Right cardiac atrium (tissue), 5 donors: ENCODE measurements at places on chromosomes 1 and 21. TPM values are rescaled to one million over a fixed set of nuclear protein-coding genes. Genes with fewer than 3 reads are reported as not detected.

Gene PLEKHN1
- 0.41 TPM for total RNA-seq

Gene STIL
- 0.88 TPM for total RNA-seq

Gene PTAFR
- 3.6 TPM for total RNA-seq

Gene PHGDH
- 20.8 TPM for total RNA-seq

Gene PGBD5
- 32.6 TPM for total RNA-seq

Gene GFI1
- 0.45 TPM for total RNA-seq

Gene SLC1A7
- total RNA-seq, result 1.5 TPM

Gene OR2L3
- total RNA-seq, result not detected

Gene GPR25
- total RNA-seq, result not detected

Gene RPTN
- total RNA-seq, result not detected

Gene PFKL
- total RNA-seq, result 54.9 TPM

Gene AADACL3
- not detected for total RNA-seq

Gene GBP1
- 7.0 TPM for total RNA-seq

Gene ITLN2
- total RNA-seq, result 1.0 TPM

Gene KIAA1614
- total RNA-seq, result 10.2 TPM

Gene S100B
- total RNA-seq, result 7.7 TPM

Gene FAM167B
- total RNA-seq, result 4.0 TPM

Gene TDRKH
- total RNA-seq, result 5.6 TPM

Gene IVL
- not detected for total RNA-seq

Gene SLAMF9
- not detected for total RNA-seq

Gene KCTD3
- 17.7 TPM for total RNA-seq

Gene RNU1-4
- 6,377 TPM for total RNA-seq

Gene OR10Z1
- total RNA-seq, result not detected

Gene HES3
- not detected for total RNA-seq
